Fibroblast of villous mesenchyme (primary cell): ENCODE measurements at places on chromosomes 7 and 10. TPM values are rescaled to one million over a fixed set of nuclear protein-coding genes. Genes with fewer than 3 reads are reported as not detected.
A peak's percentile ranks its signal among the peaks of the same experiment; 100 is the strongest.

DNA sequence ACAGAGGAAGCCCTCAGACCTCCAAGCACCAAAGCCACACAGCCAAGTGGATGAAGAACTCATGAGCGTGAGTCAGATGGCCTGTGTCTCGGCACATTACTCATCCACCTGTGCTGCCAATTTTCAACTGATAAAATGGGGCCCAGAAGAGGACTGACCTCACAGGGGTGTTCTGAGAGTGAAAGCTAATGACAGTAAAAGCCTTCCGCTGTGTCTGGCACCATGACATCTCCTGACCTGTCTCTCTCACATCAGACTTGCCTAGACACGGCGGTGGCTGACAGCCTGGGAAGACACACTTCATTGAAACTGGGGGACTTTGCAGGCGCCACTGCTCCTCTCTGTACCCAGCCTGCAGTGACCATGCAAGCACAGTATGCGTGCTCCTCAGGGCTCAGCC, 8.3 kb upstream of the SLC18A3 start:
- no peak for DNase-seq

GRCh38 chr7:99677013-99677647, 2.7 kb downstream of the CYP3A5 start:
- no peak for DNase-seq

- DNase-seq: peak; percentile 32
These were observed 98.7 kb downstream of the PRTFDC1 start for GRCh38 chr10:24853661-24854060.

DNA sequence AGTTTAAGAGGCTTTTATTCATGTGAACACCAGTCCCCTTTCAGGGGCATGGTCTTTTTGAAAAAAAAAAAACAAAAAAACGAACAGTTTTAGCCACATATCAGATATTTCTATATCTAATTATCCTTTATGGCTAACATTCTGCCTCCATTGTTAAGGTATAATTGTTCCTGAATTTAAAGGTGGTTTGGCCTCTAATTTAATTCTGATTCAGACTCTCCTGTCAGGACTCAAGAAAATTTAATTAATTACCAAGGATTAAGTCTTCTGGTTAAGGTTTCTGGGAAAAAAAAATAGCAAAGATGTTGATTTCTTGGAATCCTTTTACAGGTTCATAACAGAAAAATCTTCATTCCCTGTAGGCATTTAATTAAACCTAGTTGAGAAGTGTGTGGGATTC, 27.4 kb downstream of the COL1A2 start:
- DNase-seq: no peak

GRCh38 chr7:150408393-150409299, 29.5 kb downstream of the ZNF775 start:
- DNase-seq: no peak

DNA sequence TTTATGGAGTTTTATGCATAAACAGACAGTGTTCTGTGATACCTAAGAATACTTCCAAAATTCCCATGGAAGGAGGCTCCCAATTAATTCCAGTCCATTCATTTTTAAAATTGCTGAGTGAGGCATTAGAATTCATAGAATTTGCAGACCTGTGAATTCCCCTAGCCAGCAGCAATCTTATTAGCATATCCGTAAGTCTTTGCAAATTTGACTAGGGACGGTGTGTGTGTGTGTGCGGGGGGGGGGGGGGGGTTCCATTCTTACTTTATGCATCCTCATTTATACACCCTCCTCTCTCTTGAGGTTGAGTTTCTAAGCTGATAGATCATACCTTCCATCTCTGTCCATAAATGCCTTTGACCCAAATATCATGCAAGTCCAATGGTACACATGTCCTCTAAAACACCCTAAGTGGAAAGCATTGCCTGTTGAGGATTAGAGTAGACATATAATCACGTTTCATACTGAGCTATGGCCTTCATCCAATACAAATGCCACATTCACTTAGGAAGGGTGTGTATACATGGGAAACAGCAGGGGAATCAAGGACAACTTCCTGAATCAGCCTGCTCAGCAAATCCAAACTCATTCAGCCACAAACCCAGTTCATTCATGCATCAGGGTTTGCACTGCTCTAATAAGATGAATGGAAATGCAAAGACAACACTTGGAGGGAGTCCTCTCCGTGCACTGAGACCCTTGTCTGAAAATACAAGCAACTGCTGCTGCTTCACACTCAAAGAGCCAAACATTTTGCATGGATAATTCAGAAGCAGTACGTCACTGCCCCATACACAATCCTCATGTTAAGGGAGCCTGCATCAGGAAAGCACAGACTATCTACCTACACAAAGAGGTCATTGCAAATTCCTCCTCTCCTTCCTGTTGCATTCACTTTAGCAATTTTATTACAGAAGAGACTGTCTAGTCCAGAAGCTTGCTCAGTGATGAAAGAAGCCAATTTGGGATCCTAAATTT, 350.8 kb downstream of the KCNMA1 start:
- no peak for DNase-seq

- DNase-seq: no peak
These were observed 317.3 kb downstream of the TCERG1L start for GRCh38 chr10:130994191-130994590.

- no peak for DNase-seq
These were observed 375.5 kb downstream of the TCERG1L start for GRCh38 chr10:130935897-130936550.

GRCh38 chr10:84563868-84564267, 235.5 kb downstream of the CCSER2 start:
- DNase-seq: no peak

- no peak for DNase-seq
These were observed 193.9 kb upstream of the TCF7L2 start for GRCh38 chr10:112756235-112756527.

GRCh38 chr10:98748298-98748697, 301.6 kb upstream of the HPS1 start:
- peak; percentile 67 for DNase-seq

DNA sequence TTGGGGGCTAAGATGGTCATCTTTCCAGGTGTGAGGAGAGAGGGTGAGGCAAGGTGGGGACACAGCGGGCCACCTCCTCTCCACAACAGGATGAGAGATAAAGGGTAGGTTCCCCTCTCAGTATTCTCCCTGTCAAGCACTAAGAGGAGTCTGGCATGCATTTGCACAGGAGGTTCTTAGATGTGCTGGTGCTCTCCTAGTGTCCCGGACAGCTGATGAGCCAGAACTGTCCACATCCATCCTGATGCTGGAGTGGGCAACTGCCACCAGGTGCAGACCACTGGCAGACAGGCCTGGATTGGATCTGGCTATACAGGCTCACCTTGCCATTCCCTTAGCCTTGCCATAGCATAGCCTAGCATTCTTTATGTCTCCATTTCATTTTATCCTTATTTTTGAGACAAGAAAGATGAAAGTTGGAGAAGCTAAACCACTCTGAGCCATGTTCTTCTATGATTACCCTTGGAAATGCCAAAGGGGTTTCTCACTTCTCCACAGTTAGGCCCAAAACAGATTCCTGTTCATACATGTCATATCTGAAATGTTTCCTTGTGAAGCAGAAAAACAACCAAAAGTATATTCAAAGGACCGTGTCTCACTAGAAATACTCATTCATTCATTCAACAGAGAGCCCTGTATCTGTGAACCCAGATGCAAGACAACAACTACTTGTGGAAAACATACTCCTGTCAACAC, 48.8 kb upstream of the ANTXRL start:
- no peak for DNase-seq

GRCh38 chr10:131803860-131804425, 96.9 kb upstream of the PPP2R2D start:
- no peak for DNase-seq

GRCh38 chr10:11875494-11876281, 52.5 kb downstream of the PROSER2 start:
- DNase-seq: peak; percentile 84

DNA sequence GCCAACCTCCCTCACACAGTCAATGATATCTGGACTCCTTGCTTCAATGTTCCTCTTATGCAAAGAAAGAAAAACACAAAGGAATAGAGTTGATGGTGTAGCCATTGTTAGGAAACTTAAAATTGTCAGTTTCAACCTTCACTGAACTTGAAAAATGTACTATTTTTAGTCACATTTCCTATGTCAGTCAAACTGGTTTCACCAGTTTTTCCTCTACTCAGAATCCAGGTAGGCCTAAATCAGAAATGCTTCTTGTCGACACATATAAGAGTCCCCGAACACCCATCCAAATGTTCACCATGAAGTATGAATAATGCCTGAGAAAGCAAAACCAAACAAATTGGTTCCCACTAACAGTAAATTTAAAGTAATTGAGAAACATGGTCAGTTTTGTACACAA, 42.4 kb upstream of the ZMYND11 start:
- DNase-seq: no peak

- peak; percentile 75 for DNase-seq
These were observed 130.4 kb upstream of the BMPER start for GRCh38 chr7:33774762-33775523.

- peak; percentile 59 for DNase-seq
These were observed 179.2 kb upstream of the MBL2 start for GRCh38 chr10:52951824-52952223.

- no peak for DNase-seq
These were observed 37.0 kb upstream of the ZMIZ1 start for GRCh38 chr10:79031723-79032122.

- peak; percentile 64 for DNase-seq
These were observed 10.6 kb upstream of the GRB10 start for GRCh38 chr7:50793120-50793946.

DNA sequence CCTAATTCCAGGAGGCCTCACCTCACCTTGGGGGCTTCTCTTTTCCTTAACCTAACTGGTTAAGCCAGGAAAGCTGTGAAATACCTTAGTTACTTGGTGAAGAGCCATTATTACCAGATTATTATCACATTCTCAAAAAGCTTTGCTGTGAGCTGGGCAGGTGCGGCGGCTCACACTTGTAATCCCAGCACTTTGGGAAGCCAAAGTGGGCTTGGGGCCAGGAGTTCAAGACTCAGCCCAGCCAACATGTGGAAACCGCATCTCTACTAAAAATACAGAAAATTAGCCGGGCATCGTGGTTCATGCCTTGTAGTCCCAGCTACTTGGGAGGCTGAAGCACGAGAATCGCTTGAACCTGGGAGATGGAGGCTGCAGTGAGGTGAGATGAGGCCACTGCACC, 102.4 kb upstream of the KLF6 start:
- DNase-seq: no peak

DNA sequence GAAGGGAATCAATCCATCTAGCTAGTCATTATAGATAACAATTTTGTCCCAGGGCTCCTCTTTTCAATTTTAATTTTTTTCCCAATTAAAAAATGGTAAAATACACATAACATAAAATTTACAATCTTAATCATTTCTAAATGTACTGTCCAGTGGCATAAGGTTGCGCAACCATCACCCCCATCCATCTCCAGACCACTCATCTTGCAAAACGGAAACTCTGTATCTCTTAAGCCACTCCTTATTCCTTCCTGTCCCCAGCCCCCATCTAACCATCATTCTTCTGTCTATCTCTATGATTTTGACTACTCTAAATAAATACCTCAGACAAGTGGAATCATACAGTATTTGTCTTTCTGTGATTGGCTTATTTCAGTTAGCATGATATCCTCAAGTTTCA, 46.1 kb upstream of the RAB18 start:
- DNase-seq: no peak

DNA sequence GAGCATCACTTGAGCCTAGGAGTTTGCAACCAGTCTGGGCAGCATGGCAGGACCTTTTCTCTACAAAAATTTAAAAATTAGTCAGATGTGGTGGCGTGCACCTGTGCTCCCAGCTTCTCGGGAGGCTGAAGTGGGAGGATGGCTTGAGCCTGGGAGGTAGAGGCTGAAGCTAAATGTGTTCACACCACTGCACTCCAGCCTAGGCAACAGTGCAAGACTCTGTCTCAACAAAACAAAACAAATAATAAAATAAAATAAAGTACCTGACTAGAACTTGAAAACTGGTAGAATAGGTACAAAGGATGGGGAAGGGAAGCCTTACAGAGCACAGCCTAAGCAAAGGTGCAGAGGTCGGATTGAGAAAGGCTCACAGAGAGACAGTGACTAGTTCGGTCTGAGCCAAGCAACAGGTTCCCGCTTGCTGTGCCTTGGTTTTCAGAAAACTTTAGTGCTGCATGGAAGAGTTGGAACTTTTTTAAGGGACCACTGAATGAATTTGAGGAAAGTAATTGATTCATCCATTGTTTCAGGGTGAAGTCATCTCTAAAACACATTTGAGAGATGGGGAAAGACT, 100.1 kb upstream of the STK17A start:
- DNase-seq: no peak

DNA sequence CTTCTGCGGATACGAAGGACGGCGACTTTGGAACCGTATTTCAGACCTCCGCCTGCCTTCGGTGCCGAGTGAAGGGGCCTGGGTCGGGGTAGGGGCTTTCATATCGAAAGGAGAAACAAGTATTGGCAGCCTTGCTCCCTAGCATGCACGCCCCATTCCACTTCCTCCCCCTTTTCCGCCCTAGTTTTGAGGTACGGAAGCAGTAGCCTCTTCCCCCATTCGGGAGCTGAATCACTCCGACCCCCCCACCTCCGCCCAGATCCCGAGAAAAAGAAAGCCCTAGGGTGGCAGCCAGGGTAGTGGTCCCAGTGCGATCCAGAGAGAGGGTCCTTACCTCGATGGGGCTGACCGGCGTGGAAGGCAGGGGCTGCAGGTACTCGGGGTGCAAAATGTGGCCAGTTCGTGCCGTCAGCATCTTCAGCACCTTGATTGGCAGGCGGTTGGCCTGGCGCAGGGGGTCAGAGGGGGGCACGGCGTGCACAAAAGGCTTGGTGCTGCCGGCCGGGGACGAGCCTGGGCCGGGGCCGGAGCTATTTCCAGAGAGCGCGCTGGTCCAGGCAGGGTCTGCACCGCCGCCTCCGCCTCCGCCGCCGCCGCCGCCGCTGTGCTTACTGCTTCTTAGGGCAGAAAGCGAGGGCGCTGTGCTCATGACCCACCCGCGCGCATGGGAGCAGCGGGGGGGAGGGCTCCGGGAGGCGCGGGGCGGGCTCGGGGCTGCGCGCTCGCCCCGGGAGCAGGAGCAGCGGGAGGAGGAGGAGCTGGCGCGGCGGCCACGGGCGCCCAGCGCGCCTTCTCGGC, 594 bp downstream of the ZNF503 start:
- DNase-seq: peak; percentile 68

- no peak for DNase-seq
These were observed 141.0 kb downstream of the AOAH start for GRCh38 chr7:36583318-36583717.

- DNase-seq: no peak
These were observed 672.4 kb upstream of the GALNT17 start for GRCh38 chr7:70459546-70459945.

DNA sequence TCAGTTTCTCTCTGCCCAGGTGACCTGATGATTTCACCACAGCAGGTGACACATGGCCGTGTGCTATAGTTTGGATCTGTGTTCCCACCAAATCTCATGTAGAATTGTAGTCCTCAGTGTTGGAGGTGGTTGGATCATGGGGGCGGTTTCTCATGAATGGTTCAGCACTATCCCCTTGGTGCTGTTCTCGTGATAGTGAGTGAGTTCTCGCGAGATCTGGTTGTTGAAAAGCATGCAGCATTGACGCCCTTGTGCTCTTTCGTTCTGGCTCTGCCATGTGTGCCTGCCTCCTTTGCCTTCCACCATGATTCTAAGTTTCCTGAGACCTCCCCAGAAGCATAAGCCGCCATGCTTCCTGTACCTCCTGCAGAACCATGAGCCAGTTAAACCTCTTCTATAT, 85.2 kb upstream of the C1QL3 start:
- DNase-seq: no peak

Gene ABCB4
- under 0.01 and 0.32 TPM in 2 replicates for total RNA-seq

Gene C10orf67
- under 0.01 TPM in 2 replicates for total RNA-seq

Gene CHN2
- total RNA-seq: under 0.01 and 0.32 TPM in 2 replicates

Gene SLC16A12
- total RNA-seq: under 0.01 TPM in 2 replicates

Gene UTF1
- not detected in 2 replicates for total RNA-seq

Gene SPDYE8
- total RNA-seq: not detected in 2 replicates

Gene C7orf33
- total RNA-seq: not detected in 2 replicates

Gene SPDYE6
- total RNA-seq: not detected in 2 replicates
